ENCODE measurements at places on chromosomes 11 and 22.

- no peak for DNase-seq
These were observed 6.3 kb downstream of the CEND1 start for GRCh38 chr11:783581-784015.

DNA sequence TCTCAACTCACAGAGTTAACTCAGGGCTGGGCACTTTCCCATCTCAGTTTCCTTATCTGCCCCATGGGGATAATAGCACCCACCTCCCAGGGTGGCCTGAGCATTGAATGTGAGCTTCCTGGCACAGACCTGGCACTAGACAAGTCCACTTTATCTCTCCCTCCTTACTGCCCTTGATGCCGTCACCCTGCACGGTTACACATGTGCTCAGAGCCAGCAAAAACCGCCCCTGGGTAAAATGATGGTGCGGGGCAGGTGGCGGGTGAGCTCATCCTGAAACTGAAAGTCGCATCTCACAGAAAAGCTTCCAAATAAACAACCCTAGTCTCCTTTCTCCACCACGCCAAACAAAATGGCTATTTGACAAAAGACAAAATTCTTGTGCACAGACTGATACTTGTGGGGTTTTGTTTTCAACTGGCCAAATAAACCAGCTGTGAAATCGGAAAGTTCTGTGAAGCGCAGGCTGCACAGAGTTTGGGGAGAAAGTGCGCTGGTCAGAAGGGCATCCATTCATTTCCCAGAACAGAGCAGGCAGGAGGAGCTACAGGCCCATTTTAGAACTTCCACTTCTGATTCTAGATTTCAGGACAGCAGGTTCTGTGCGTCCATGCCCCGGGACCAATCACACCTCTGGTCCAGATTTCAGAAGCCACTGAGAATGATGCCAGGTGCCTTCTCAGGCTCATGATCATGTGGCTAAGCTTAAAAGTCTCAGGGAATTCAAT, 138.1 kb downstream of the SHANK2 start:
- no peak for DNase-seq

DNA sequence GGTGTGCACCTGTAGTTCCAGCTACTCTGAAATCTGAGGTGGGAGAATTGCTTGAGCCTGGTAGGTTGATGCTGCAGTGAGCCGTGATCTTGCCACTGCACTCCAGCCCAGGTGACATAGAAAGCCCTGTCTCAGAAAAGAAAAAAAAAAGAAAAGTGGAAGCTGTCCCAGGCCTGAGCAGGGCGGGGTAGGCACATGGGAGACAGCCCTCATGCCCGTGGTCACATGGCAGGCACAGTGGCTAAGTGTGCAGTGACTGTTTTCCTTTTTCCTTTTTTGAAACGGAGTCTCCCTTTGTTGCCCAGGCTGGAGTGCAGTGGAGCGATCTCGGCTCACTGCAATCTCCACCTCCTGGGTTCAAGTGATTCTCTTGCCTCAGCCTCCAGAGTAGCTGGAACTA, 7.8 kb downstream of the OTUB1 start:
- DNase-seq: no peak

- DNase-seq: no peak
These were observed 27.7 kb upstream of the PPP6R3 start for GRCh38 chr11:68432874-68433273.

DNA sequence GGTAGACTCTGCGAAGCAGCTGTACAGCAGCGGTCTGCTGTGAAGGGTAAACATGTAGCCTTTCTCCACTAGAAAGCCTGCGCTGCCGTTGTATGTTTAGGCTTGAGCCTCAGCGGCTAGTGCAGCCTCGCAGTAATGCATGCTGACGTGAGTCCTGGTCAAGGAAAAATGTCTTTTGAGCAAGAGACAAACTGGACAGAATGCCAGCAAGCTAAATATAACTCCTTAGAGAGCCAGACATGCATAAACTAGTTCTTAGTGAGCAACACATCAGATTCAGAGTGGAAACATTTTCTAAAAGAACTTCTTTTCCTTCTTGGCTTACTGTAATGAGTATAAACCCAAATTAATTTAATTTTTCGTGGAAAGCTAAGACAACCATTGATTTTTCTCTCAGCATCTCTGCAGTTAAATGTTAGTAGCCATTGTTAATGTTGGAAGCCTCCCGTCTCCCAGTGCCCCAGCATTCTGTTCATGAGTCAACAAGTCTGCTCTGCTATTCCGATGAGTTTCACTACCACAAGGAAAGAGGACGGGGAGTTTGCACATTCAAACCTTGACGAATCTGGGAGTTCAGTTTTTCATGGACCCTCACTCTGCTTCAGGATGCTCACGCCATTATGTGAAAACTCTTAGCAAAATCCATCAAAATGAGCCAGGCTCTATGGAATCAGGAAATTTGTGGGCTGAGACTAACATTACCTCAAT, 51.4 kb downstream of the JAM3 start:
- DNase-seq: no peak

DNA sequence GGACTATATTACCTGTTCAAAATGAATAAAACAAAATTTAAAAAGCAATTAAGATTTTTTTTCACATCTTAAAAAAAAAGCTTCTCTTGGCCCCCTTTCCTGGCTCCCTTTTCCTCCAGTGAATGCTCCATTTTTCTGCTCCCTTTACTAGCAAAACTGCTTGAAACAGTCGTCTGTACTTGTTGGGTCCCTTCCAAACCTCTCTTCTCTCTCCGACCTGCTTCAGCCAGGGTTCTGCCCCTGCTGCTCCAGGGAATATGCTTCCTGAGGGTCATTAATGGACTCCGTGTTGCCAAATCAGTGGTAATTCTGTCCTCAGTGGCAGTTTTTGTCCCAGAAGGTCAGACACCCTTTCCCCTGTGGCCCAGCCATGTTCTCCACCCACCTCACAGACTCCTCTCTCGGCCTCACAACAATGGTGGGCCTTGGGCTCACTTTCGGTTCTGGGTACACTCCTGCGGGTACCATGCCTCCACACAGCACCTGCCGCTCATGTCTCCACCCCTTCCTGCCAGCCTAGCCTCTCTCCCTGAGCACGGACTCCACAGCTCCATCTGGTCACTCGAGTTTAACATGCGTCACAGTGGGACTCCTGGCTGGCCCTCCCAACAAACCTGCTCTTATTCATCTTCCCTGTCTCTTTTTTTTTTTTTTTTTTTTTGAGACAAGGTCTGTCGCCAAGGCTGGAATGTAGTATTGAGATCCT, 7.8 kb upstream of the POLR3H start:
- no peak for DNase-seq

GRCh38 chr11:67105964-67106363, 13.1 kb upstream of the KDM2A start:
- DNase-seq: no peak

DNA sequence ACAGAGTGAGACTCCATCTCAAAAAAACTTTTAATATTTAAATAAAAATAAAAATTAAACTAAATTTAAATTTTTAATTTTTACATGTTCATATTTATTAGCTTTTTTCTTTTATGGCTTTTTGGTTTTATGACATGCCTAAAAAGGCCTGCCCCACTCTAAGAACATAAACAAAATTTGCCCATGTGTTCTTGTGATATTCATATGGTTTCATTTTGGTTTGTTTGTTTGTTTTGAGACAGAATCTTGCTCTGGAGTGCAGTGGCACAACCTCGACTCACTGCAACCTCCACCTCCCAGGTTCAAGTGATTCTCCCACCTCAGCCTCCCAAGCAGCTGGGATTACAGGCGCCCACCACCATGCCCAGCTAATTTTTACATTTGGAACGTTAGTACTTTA, 27.7 kb downstream of the SUSD2 start:
- DNase-seq: no peak

- no peak for DNase-seq
These were observed 45.0 kb downstream of the TEAD1 start for GRCh38 chr11:12719221-12719620.

- no peak for DNase-seq
These were observed 5.2 kb downstream of the ACP2 start for GRCh38 chr11:47243454-47243853.

DNA sequence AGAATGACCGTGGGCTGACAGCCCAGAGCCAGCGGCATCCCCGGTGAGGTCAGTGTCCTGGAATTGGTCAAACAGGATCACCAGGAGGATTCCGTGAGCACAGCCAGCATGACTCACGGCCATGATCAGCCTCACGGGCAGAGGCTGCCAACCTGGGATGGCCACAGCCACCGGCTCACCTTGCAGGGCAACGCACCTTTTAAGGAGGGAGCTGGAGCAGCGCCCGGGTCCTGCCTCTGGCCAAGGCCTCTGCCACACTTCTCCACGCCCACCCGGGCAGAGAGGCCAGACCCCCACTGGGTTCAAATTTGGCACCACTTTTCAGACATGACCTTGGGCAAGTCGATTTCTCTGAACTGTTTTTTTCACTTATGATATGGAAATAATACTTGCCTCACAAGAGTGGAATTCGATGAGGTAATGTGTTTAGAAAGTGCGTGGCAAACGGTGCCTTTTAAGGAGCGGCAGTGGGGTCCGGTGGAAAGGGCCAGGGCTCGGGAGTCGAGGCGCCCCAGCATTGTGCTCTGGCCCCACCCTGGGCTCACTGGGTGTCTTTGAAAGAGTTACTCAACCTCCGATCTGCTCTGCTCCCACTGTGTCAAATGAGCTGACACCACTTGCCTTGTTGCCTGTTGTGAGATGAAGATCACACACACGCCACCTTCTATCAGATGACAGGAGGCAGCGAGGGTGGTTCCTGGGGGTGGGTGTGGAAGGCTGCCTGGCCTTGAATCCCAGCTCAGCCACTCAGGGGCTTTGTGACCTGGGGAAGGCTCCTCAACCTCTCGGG, 16.0 kb downstream of the TXN2 start:
- DNase-seq: no peak

DNA sequence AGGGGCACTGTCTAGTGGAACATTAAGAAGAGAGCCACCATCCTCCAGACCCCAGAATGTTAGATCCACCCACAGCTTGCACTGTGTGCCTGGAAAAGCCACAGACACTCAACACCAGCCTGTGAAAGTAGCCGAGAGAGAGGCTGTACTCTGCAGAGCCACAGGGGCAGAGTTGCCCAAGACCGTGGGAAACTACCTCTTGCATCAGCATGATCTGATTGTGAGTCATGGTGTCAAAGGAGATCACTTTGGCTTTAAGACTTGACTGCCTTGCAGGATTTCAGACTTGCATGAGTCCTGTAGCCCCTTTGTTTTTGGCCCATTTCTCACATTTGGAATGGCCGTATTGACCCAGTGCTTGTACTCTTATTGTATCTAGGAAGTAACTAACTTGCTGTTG, 115.9 kb upstream of the CCDC179 start:
- DNase-seq: no peak

DNA sequence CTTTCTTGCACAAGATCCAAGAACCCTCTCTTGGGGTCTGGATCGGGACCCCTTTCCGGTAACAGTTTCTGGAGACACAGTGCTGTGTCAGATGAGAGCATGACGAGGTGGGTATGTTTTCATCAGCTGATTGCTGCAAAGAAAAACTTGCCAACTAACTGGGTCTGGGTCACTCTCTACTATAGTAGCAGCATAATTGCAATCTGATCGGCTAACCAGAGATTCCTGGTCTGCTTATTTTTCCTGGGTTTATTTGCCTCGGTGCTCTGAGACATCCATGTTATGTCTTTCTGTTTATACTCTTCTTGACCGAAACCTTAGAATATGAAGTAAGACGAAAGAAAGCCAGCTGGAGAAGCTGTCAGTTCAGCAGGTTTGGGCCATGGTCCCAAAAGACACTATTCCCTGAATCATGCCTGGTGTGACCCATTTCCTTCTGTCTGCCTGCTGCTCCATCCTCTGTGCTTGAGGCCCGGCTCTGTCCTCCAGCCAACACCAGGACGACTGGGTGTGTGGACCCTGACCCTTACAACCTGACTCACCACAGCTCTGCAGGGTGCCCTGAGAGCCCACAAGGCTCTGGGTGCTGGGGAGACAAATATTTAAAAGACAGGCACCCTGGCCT, 24.1 kb upstream of the CLMP start:
- no peak for DNase-seq

GRCh38 chr11:134074346-134074745, 5.5 kb downstream of the JAM3 start:
- DNase-seq: no peak

DNA sequence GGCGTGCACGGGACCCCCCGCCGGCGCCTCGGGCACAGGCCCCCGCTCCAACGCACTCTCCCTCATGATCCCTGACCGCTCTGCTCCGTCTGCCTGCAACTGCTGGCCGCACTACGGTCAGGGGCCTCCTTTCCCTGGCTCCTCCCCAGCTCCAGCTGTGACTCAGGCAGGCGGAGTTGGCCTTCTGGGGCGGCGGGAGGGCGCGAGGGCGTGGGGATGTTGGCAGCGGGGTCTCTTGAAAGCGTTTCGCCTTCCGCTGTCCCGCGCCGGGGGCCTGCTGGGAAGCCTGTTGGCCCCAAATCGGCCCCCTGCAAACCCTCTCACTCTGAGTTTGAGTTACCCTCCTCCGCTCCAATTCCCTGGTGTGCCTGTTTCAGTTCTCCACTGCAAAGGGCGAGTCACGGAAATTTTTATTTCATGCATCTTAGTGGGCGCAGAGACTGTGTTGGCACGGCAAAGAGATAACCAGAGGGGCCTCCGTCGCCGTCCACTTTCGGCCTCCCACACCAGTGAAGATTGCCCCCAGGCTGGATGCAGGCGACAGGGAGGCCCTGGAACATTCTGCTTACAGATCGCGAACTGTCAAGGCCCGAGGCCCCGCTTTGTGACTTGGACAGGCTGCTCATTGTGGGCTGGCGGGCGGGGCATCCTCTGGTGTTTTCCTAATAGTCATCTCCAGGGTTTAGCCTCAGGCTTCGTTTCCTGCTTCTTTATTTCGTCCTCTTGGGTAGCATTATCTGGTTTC, at the start of gene CAVIN3:
TSS of gene CAVIN3 (minus strand) at position 91 of the 745 bp plus-strand sequence. CDS start at position 66, 25 bp downstream.
- DNase-seq: peak; percentile 96

DNA sequence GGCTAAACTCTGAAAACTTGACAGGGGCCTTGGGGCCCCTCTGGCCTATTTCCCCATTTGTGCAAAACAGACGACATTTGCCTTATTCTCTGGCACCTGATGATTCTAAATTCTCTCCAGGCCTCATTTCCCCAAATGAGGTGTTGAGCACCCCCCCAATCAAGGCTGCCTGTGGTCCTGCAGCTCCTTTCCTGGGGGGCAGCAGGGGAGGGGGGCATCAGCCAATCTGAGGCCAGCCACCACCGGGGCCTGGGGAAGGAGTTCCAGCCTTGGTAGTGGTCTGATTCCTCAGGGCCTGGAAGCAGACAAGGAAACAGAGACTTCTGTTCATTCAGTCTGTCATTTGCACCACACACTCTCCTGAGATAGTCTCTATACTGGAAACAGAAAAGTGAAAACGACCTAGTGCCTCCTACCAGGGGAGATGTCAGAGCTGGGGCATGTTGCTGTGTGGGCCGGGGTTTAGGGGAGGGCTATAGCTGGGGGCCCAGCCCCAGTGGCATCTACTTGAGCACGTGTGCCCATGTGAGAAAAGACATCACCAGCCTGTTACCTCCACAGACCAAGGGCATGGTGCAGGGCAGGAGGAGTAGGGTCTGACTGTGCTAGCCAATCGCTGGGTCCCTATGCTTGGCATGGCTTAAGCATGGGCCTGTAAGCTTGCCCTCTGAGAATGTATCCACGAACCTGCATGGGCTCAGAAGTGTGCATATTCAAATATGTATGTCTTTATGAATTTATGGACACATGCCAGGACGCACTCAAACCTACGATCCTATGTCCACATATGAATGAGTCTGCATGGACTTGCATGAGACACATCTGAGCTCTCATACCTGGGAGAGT, 1.8 kb upstream of the TPBGL start:
- peak; percentile 69 for DNase-seq

GRCh38 chr11:47531666-47532065, 21.3 kb downstream of the CELF1 start:
- DNase-seq: no peak

All from mesenteric fat pad (tissue), 1 donor.